ENCODE measurements at places on chromosomes 4 and X. TPM values are rescaled to one million over a fixed set of nuclear protein-coding genes. Genes with fewer than 3 reads are reported as not detected.

GRCh38 chrX:154430916-154431315 lies 2.4 kb downstream of the ATP6AP1 start:
- peak overlapping the region; percentile 49 for H3K27ac ChIP-seq
- no peak overlapping the region for H3K4me3 ChIP-seq
- peaks cover 9% of the 10 kb centered on the region for H3K36me3 ChIP-seq
- H3K4me1 ChIP-seq: peaks cover 25% of the 10 kb centered on the region
- H3K27me3 ChIP-seq: no peaks in the 10 kb centered on the region

- H3K27me3 ChIP-seq: no peaks in the 10 kb centered on the region
- H3K4me3 ChIP-seq: no peak overlapping the region
- H3K27ac ChIP-seq: no peak overlapping the region
- peaks cover 4% of the 10 kb centered on the region for H3K36me3 ChIP-seq
Measured at GRCh38 chrX:45830343-45830742, 629.7 kb upstream of the DIPK2B start.

DNA sequence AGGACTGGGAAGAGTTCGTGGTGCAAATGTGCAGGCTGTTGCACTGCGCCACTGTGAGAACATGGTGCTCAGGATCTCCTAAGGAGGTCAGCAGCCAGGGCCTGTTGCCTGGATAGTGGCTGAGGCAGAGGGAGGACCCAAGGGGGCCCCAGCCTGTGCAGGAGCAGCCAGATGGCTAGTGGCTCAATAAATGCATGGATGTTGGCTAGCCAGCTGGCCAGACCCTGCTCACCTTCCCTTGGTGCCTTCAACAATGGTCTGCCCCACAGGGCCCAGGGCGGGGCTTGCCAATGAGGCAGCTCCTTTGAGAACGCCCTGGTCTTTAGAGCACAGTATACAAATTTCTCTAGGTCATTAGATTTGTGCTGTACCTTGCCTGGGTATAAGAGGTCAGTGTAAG lies 67.4 kb downstream of the TNIP2 start:
- H3K4me1 ChIP-seq: peaks cover 8% of the 10 kb centered on the region
- no peak overlapping the region for H3K4me3 ChIP-seq
- peaks cover 50% of the 10 kb centered on the region for H3K36me3 ChIP-seq
- H3K27me3 ChIP-seq: no peaks in the 10 kb centered on the region

DNA sequence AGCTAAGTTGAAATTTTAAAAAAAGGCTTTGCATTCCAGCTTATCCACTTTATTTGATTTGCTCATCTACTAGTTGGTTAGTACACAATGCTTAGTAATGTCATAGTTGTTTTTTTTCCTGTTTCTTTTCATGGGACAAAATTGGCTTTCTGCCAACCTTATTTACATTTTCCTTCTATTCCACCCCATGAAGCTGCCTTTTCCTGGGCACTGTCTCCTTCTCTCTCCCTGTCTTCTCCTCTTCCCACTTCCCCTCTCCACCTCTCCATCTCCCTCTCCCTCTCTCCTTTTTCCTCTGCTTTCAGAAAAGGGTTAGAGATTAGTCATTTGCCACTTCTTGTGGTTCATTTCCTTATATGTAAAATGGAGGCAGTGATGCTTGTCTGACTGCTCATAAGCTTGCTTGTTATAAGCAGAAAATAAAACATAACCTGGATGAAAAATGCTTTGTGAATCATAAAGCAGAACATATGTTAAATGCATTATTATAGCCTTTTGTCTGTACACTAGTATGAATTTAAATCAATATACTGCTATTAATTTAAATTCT lies 181.9 kb downstream of the CEP135 start:
- peaks cover 18% of the 10 kb centered on the region for H3K4me1 ChIP-seq
- H3K27me3 ChIP-seq: no peaks in the 10 kb centered on the region
- H3K4me3 ChIP-seq: no peak overlapping the region
- H3K27ac ChIP-seq: no peak overlapping the region

The SLC34A2 gene
- 0.34 TPM for total RNA-seq
